Left kidney (tissue), 8 donors: ENCODE measurements at places on chromosomes 4 and X.

DNA sequence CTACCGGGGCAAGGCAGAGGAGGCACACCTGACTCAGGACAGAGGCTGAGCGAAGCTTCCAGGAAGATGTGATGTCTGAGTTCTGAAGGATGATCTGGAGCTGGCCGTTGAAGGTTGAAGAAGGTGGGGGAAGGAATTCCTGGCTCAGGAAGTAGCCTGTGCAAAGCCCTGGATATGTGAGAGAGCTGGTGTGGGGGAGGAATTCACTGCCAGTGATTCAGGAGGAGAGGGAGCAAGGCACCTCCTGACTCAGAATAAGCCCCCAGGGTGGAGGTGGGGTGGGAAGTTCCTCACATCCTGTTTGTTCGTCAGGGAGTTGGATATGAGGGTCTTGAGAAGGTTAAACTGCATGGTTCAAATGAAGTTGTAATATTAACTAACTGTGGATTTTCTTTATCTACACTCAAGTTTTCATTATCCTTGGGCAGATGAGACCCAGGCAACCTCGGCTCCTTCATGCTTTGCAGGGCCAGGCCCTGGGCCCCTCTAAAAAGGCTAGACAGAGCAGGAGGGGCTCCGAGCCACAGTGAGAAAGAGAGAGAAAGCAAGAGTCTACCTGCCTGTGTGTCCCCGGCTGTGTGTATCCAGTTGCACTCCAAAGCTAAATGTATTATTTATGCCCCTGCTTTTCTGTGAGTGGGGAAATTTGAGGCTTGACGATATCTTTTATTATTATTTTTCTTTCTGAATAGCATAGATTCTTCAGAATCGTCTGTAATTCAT is 7.1 kb downstream of the NHSL2 start:
- peak; percentile 48 for DNase-seq

DNA sequence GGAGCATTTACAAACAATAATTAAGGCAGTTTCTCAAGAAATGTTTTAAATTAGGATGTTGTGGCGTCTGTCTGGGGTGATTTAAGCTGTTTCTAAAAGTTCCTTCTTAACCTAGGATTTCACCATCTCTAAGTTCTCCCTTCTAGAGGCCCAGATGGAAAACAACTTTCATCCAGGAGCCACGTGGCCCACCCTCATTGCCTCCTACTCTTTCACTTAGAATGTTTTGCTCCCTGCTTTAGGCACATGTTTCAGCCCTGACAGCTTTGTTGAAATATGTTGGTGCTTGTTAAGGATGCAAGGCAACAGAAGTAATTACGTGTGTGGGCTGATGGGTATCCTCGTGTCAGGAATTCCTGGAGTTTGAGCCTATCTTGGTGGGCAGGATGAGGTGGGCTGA is 131.3 kb downstream of the GUCY2F start:
- DNase-seq = no peak

GRCh38 chrX:38654302-38654701 is 93.0 kb downstream of the TSPAN7 start:
- peak; percentile 43 for DNase-seq

DNA sequence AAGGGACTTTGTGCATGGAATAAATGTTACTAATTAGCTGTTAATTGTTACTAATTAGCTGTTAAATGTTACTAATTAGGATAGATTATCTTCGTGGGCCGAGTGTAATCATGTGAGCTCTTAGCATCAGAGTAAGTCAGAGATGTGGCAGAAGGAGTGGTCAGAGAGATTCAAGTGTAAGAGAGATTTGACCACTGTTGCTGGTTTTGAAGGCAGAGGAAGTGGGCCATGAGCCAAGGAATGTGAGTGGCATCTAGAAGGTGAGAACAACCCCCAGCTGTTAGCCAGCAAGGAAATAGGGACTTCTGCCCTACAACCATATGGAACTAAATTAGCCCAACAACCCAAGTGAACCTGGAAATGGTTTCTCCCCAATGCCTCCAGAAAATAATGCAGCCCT is 28.2 kb downstream of the ODAPH start:
- DNase-seq = no peak

GRCh38 chr4:54784161-54784671 is 126.5 kb downstream of the KIT start:
- DNase-seq = peak; percentile 73

DNA sequence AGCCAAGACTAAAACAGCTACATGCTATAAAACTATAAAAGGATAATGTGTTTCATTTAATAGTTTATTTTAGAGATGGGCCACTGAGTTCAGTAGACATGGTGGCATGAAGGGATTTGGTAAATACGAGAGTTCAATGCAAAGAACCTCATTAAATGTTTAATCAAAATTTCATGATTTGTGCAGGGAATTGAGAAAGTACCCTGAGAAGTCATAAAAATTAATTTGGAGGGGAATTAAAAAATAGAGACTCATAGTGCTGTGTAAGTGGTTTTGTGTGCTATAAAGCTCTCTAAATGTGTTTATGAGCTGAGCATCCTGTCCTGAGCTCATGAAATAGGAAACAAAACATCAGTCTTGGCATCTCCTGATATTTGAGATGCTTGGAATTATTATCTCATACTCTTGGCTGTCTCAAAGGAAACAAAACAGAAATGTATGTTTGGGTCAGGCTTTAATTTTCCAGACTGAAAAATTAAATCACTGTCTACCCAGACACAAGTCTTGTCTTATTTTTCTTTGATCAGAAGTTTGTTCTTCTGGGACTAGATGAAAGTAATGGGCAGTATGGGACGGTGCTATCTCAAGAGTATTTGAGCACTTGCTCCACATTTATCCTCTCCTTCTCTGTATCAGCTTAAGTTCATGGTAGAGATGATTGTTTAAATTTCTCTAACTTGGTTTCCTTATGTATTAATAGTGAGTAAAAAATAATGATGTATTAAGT is 38.0 kb upstream of the EMCN start:
- no peak for DNase-seq

DNA sequence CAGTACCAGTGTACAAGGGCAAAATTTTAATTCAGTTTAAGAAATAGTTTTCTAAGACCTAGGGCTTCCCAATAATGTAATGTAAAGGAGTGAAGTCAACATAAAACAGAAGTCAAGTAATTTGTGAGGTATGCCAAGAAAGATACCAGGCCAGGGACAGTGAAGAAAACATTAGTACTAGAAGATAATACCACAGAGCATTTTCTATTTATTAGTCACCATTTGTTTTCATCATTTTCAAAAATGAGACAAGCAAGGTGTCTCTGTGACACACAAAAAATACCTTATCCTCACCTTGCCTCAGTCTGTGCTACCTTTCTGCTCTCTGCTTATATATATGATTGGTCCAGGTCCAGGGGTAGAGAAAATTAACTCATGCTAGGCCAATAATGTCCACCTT is 46.8 kb downstream of the VEGFC start:
- DNase-seq = no peak

DNA sequence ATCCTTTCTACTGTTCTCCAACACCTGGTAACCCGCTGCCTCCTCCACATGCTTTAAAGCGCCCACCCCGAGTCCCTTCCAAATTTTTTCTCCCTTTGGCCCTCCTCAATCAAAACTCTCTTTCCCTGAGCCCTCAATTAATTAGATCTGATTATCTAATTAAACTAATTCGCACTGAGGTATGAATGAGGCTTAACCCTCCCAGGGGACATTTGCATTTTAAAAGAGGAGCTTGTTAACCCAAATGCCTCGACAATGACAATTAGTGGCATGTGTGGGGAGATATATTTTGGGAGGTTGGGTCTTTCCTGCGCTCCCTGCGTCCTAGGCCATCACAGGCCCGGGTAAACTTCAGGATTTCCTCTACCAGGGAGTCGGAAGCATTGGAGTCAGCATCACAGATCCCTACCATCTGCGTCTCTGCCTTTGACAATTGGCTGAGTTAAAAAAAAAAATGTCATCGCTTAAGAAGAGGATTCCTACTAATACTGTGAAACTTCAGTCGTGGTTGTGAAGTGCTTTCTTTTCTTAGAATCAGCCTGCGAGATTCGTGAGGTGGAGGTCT is 50.6 kb downstream of the TENM3 start:
- DNase-seq = no peak

GRCh38 chr4:183012879-183013729 is 86.0 kb upstream of the WWC2 start:
- no peak for DNase-seq

DNA sequence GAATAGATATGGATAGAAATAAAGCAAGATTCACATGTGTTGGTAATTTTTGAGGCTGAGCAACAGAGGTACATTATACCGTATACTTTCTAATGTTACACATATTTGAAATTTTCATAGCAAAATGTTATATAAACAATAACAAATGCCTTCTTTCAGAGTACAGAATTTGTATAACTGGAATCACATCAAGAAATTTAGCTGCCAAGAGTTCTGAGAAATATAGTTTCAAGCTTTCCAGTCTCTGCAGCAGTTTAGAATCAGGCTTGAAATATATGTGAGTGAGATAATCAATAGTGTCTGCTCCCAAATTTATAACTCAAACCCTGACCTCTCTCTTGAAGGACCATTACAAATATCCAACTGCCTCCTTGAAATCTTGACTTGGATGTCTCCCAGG is 23.8 kb downstream of the FAM184B start:
- DNase-seq = no peak

DNA sequence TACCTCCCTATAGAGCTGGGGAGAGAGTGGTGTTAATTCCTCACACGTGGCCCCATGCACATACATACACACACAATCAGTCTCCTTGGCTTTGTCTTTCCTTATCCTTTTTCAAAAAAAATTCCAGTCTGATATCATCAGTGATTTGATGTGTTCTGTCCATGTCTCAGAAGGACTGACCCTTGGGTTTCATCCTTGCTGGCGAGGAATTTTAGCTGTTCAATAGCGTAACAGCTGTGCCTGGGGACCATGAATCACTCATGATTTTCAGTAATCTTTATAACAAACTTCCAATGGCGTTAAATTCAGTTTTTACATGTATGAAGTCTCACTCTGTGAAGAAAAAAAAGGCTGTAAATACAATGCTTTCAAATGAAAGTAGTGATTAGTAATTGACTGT is 204.6 kb downstream of the RBMX2 start:
- DNase-seq = no peak

DNA sequence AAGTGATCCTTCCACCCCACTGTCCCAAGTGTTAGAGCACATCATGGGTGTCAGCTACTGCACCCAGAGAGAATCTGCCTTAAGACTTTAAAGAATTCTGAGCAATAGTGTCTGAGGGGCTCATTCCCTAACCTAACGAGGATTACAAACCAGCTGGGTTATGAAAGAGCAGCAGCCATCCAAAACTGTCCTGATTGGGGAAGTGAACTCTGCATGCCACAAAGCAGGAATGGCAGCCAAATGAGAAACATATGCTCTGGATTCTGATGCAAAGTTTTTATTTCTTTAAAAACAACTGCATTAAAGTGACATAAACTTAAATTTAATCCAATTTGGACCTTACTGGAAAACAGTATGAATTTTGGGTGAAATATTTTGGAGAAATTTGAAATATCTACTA is 103.2 kb downstream of the ANXA3 start:
- DNase-seq = no peak

DNA sequence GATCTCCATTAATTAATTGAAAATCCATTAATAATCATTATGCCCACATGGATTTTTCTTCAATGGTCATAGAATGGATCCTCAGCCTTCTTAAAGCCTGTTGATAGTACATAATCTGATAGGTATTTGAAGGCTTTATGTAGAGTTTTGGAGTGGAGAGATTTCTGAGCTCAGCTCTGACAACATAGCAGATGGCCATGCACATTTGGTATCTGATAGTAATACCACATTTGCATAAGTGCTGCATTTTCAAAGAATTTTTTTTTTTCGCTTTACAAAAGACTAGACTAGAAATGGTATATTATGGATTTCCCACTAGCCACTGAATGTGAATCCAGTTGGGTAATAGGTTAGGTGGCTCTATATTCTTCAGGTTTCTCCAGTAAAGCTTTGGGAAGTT is 440.6 kb downstream of the FGF13 start:
- DNase-seq = no peak

DNA sequence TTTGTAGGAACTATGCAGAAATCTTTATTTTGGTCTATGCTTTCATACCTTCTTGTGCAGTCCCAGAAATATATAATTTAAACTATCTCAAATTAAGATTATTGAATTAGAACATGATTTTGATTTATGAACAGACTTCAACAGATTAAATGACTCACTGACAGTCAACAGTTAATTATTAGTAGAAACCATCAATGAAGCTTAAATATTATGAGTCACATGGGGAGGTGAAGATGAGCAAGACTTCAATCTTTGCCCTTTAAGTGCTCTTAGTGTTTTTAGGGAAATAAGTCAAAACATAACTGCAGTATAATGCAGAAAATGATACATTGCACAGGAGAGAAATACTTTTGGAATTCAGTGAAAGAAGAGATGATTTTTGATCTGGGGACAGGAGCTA is 81.5 kb upstream of the BMP3 start:
- DNase-seq = no peak

DNA sequence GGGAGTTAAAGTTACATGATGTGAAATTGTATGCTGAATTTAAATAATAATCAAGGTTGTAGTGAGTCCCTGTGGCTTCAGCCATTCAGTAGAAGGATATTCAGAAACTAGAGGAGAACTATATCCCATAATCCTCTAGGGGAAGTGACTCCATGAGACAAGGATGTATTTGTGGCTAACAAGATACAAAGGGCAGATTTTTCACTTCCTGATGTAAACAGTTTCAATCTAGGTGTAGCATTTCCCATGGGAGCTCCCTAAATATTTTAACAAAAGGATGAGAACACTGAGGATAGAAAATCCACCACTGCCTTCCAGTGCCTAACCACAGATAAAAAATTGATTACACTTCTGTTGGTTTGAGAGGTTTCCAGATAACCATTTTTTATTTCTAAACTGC is 435.4 kb upstream of the TENM3 start:
- no peak for DNase-seq

- DNase-seq = no peak
Observed at GRCh38 chrX:69489625-69490024, 14.5 kb upstream of the NALF2 start.

- DNase-seq = no peak
Observed at GRCh38 chr4:23932901-23933308, 43.1 kb upstream of the PPARGC1A start.

DNA sequence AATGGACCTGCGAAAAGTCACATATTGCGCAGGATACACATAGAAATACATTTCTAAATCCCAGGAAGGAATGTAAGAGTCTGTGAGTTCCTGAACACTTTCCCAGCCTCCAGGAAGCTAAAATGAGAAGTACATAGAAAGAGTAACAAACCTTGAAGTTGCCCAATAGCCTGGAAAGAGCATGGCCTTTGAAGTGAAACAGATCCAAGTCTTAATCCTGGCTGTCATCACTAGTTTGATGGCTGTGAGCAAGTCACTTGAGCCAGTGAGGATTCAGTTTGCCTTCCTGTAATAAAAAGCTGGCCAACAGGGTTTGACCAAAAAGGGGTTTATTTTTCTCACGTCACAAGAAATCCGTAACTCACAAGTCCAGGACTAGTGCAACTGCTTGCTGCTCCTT is 69.8 kb downstream of the ARHGEF38 start:
- DNase-seq = no peak

- no peak for DNase-seq
Observed at GRCh38 chr4:92253550-92253949, 50.2 kb upstream of the GRID2 start.

GRCh38 chr4:179695175-179695574 is 2252.9 kb upstream of the AGA start:
- no peak for DNase-seq

- no peak for DNase-seq
Observed at GRCh38 chr4:77827343-77827742, 8.2 kb upstream of the CNOT6L start.
